ENCODE measurements at places on chromosomes 6 and 20.
A peak's percentile ranks its signal among the peaks of the same experiment; 100 is the strongest.

DNA sequence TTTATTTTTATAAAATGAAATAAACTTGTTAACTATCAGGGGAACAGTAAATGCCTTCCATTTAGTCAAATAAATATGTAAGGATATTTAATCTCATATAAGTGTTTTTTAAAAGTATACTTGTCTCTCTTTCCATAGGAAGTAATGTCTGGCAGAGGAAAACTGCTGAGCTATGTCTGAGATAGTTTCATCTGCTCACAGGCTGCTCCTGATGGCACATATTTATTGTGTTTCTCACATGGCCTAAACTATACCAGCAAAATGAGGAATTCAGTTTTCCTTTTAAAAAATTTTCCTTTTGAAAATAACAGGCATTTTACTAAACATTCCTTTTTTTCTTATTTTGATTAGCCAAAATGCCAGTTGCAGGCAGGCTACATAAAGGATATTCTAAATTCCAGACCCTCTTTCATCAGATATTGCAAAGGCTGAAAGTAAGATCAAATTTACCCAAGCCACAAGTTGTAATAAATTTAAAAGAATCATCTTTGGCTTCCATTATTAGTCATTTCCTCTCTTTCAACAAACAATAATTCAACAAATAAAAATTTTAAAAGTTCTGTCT, 60.1 kb upstream of the RNF146 start:
- DNase-seq: no peak

DNA sequence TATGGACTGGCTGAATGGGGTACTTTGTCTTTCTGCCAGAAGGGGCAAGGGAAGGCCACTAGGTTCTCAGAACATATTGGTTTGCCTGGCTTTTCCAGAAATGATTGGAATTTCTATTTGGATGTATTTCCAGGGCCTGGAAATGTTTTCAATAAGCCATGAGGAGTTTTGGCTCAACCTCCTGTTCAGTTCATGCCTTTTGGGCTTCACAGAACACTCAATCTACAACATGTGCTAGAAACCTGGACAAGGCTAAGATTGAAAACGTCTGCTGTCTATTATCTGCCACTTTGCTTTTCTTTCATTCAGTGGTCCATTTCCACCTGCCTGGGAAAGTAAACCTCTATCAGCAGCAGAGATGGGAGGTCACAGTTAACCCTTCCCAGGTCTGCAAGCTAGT, 793.4 kb downstream of the TENT5A start:
- DNase-seq: no peak

DNA sequence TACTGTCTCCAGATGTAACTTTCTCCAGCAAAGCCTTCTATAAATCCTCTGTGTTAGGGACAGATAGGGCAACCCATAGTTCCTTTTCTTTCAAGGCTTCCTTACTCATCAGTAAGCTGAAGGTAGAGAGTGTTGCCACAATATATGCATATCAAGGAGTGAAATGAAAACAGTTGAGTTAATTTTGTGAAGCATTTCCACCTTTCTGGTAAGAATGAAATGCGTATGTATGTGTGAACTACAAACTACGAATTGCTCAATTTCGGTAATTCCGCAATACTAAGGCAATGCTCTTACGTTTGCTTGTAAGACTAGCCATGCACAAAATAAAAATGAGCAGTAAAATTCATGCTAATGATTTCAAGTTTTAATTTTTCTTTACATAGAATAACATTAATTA, 61.2 kb upstream of the HBS1L start:
- no peak for DNase-seq

DNA sequence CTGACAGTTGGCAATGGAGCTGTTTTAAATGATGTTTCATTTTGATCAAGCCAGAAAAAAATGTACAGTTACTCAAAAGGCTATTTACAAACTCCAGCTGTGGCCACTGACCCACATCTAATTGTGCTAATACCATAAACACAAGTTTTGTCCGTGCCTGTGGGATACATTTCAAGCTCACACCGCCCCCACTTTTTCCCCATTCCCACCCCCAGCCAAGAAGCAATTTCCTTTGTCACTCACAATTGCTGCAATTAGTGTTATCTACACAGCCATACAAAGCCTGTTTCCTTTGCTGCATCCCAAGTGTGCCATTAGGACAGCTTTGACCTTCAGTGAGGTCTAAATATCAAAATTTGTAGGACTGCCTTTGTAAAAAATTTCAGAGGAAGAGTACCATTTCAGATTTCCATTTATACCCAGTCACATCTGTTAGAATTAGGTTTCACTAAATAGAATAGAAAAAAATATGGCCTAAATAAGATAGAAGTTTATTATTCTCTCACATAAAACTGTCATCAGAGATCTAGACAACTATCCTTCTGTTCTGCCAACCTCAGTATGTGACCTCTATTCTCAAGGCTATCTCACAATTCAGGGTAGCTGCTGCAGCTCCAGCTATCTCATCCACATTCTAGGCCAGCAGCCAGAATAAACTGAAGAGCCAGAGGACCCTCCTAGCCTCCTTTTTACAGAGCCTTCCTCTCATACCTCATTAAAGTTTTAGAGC, 202.6 kb downstream of the NFATC2 start:
- DNase-seq: no peak

GRCh38 chr20:3479025-3479424, 8.2 kb downstream of the ATRN start:
- no peak for DNase-seq

DNA sequence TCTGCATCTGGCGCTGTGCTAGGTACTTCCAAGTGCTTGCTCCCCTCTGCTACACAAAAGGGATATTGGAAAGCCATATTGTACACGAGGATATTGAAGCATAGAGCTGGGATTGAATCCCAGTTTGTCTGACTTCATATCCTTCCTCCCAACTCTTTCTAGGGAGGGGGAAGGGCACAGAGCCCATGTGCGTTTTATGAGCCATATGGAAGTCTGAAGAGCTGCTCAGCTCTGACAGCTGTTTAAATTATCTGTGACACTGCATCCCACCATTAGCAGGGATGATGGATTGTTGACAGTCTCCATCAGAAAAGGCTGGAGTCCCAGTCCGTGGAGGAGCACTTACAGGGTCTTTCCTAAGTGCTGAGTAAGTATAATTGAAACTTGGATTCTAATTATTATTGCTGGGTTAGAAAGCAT, 18.4 kb downstream of the TIAM2 start:
- no peak for DNase-seq

DNA sequence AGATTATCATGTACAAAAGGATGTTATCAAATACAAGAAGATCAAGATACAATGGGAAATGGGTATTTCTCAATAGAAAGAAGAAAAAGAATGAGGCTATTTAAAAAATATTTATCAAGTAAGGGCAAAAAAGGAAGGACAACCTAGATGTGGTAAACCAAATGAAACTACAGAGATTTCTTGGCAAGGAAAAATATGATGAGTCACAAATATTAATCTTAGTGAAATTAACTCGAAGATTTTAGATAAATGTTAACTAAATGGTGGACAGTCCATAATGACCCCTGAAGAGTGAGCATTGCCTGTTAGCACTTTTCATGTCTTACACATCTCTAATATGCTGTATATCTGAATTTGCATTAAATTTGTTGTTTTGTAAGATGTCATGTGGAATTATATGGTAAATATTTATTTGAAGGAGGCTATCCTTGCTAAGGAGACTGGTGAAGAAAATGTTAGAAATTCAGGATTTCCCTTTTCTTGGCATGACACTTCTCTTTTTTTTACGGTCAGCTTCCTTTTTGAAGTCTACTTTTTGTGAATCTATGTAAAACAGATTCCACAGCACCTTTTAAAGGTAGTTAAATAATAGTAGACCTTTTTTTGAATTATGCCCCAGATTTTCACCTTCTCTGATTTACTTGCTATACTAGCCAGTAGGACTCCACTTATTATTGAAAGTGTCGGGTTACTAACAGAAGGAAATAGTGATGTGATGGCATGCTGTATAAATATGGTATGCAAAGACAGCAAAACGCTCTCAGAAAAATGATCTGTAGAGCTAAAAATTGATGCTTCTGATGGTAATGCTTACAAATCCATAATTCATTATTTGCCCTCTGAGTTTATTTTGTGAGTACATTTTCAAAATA, 120.5 kb downstream of the HIVEP1 start:
- no peak for DNase-seq

- DNase-seq: no peak
Observed at GRCh38 chr6:89260310-89260709, 43.2 kb upstream of the GABRR1 start.

- no peak for DNase-seq
Observed at GRCh38 chr6:31129130-31129529, 8.9 kb upstream of the CDSN start.

GRCh38 chr6:56978530-56978929, 23.6 kb downstream of the BEND6 start:
- DNase-seq: no peak

GRCh38 chr6:153104220-153104619, 26.9 kb downstream of the RGS17 start:
- no peak for DNase-seq

GRCh38 chr6:72783666-72784065, 161.8 kb downstream of the KCNQ5 start:
- no peak for DNase-seq

DNA sequence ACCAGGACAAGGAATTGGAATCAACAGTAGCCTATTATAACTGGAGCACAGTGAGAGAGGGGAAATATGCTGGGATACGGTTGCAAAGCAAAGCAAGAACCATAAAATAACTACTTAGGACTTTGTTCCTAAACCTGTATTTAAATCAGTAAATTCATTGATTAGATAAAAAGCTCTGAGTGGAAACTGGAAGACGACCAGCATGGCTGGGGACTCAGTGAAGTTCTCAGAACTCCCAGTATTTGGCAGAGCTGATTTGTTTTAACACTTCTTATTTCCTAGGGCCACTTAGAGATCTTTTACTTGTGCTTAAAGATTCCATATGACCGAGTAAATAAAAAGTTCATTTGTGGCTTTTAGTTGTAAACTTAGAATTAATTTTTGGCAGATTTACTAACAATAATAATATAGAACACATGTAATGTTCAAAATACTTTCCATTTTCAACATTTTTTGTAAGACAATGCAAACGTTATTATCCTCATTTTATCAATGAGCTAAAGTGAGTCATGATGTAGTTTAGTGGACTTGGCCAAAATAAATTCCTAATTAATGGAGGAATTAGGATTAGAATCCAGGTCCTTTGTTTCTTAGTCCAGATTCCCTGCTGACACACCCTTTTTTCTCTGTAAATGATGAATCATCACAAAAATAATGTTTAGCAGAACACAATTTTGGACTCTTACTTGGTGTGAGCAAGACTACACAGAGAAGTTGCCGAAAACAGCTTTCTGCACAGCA, 392.9 kb downstream of the GJA1 start:
- DNase-seq: no peak

DNA sequence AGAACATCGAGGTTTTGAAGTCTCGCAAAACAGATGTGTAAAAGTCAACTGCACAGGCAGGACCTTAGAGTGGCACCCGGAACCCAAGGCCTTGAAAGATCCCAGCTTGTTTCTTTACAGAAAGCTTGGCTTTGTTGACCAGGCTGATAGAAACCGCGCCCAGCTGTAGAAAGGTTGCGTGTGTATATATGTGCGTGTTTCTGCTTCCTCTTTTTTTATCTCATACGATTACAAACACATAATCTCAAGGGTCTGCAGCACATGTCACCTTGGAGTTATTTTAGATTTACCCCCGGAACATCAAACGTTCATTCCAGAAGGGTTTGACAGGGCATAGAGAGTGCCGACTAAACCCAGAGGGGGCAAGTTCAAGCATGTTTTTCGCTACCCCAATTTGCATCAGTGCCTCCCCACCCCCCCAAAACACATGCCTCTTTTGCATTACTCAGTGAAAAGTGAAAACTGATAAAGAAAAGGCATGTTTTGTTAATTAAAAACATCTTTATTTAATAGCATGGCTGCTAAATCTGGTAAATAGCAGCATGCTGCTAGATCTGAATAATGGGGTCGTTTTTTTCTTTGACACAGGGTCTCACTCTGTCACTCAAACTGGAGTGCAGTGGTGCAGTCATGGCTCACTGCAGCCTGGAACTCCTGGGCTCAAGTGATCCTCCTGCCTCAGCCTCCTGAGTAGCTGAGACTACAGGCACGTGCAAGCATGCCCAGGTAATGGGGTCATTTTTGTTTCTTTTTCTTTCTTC, 33.2 kb upstream of the NCOA3 start:
- no peak for DNase-seq

GRCh38 chr6:16206595-16207037, 31.8 kb upstream of the GMPR start:
- peak; percentile 53 for DNase-seq

- DNase-seq: no peak
Observed at GRCh38 chr6:15575357-15576033, 87.3 kb downstream of the DTNBP1 start.

- DNase-seq: no peak
Observed at GRCh38 chr6:27494987-27495385, 22.1 kb upstream of the ZNF184 start.

DNA sequence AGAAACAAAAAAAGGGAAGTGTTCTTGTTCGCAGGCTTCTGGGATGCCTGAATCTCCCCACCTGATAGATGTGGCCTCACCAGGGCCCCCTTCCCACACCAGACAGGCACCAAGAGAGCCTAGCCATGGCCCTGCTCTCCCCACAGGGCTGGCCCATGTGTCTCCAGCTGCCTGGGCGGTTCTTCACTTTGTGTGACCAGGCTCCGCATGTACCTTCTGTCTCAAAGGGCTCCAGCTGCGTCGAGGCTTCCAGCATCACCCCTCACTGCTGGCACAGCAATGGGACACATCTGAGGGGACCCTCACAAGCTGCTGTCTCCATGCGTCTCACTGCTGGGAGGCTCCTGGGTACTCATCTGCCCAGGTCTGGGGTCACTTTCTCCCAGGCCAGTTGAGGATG, 362.9 kb downstream of the ZFAND3 start:
- DNase-seq: no peak

- no peak for DNase-seq
Observed at GRCh38 chr6:55964136-55964535, 88.7 kb upstream of the BMP5 start.

DNA sequence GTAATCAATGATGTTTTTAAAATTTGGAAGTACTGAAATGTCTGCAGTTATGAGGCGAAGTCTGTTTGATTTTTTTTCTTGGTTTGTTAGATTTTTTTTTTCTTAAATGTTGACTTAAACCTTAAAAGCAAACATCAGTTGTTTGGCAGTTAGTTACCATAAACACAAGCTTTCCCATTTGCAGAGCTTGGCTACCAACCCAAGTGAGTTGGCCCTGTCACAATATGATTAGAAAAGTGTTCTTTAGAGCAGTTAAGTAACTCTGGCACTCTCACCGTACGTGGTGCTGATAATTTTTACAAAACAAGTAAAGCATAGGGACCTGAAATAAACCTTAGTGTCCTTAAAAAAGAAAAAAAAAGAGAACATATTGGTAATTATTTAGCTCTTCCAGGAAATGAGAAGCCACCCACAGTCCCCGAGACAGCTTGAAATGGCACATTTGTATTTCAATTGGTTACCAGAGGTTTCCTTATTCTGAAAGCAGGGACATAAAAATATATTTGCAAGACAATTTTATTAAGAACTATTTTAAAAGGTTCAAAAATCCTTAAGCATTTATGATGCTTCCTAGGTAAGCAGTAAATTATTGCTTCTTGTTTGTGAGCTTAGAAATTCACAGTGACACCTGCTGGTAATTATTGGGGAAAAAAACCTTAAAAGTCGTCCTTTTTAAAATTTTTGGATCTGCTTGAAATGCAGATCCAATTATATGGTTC, 3.9 kb downstream of the HEY2 start:
- DNase-seq: no peak

- no peak for DNase-seq
Observed at GRCh38 chr6:111810294-111811131, 62.7 kb downstream of the FYN start.
